ENCODE measurements at places on chromosomes 4 and X.
A peak's percentile ranks its signal among the peaks of the same experiment; 100 is the strongest.

GRCh38 chrX:24668111-24668510 lies 21.0 kb upstream of the PCYT1B start:
- no peak for DNase-seq

GRCh38 chr4:38924353-38924752 lies 56.7 kb downstream of the FAM114A1 start:
- no peak for DNase-seq

DNA sequence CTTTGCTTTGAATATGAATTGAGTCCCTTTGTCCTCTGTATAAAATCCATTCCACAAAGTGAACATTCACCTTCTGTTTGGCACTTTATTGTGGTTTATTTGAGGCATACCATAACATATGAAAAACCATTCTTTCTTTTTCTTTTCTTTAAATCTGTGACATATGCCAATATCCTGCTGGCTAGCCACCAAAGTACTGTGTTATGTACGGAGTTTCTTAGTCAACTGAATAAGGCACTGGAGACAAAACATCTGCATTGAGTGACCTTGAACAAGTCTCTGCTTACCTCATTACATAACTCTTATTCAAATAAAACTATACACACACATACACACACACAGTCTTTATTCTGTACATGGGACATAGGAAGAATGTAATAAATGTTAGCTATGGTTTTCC lies 872.8 kb downstream of the C4orf33 start:
- DNase-seq = no peak

DNA sequence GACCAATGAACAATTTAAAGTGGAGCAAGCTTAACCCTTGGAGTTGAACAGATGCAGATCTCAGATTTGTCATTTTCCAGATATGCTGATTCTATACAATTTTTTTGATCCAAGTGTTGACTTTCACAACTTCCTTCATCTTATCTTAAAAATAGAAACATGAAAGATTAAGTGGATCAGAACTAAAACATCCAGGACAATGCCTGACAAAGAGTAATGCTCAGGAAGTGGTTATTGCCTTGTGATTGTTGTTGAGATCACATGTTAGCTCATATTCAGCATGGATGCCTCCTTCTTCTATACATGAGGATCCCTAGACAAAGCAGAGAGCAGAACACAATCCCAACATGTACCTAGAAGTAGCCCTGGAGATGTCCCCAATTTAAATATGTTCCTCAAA lies 160.9 kb downstream of the PPARGC1A start:
- DNase-seq = no peak

GRCh38 chrX:150455215-150455608 lies 92.1 kb downstream of the MAMLD1 start:
- DNase-seq = no peak

DNA sequence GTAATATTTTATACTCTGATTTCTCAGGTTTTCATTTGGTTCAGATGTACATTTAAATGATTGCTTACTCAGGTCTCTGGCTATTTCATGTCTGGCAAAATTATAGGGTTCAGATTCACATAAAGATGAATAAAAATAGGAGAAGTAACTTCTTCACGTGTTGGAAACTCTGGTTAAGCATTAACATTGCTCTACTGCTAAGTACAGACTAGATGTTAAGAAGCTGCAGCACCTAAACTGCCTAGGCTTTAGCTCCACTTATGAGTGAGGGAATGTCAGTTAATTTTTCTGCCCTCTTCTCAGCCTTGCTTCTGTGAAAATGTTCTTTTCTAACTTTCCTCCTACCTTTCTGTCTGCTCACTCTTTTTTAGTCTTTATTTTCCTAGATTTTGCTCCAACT lies 361.2 kb downstream of the ARAP2 start:
- DNase-seq = no peak

DNA sequence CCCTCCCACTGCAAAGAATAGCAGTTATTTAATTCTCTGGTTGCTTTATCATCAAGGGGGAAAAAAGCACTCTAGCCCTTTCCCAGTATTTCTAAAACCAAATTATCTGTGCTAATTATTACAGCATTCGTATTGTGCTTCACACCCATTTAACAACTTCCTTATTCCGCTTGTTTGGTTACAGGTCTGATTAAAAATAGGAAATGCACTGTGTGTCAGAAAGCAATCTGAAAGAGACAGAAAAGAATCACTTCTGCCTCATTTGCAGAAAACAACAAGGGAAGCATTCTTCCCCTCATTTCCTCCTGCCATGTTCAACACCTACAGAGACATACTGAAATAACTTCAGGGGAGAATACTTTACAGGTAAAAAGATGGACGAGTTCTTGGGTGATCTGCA lies 114.9 kb upstream of the MAP3K15 start:
- no peak for DNase-seq

DNA sequence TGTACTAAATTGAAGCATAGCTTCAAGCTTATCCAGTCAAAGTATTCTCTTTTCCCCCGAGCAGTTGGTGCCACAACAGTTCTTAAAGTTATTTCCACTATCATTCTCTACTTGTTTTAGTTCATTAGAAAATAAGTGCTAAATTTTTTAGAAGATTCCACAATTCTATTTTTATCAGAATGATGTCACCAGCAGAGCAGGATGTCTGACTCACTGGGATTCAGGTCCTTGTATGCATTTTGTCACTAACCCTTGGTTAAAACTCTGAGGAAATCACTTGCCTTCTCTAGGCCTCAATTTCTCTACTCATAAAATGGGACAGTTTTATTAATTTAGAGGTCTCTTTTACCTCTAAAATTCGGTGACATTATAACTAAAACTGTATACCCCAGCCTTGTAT lies 3.4 kb downstream of the DDX53 start:
- DNase-seq = no peak

GRCh38 chrX:20829665-20830491 lies 544.3 kb upstream of the CNKSR2 start:
- no peak for DNase-seq

DNA sequence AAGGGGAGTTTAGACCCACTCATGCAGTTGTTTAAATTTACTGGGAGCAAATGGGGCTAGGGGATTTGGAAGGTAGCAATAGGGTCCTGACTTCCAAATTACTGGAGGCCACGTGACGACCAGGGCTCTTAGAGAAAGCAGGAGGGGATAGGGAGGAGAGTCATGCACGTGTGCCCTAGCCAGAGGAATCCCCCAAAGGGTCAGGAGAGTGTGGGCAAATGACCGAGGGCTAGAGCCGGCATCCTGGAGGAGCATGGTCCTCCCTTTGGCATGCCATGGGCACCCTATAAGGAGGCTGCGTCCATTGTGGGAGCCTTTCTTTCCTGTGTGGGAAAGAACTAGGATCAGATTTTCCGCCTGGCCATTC lies 25.5 kb upstream of the GPC4 start:
- no peak for DNase-seq

DNA sequence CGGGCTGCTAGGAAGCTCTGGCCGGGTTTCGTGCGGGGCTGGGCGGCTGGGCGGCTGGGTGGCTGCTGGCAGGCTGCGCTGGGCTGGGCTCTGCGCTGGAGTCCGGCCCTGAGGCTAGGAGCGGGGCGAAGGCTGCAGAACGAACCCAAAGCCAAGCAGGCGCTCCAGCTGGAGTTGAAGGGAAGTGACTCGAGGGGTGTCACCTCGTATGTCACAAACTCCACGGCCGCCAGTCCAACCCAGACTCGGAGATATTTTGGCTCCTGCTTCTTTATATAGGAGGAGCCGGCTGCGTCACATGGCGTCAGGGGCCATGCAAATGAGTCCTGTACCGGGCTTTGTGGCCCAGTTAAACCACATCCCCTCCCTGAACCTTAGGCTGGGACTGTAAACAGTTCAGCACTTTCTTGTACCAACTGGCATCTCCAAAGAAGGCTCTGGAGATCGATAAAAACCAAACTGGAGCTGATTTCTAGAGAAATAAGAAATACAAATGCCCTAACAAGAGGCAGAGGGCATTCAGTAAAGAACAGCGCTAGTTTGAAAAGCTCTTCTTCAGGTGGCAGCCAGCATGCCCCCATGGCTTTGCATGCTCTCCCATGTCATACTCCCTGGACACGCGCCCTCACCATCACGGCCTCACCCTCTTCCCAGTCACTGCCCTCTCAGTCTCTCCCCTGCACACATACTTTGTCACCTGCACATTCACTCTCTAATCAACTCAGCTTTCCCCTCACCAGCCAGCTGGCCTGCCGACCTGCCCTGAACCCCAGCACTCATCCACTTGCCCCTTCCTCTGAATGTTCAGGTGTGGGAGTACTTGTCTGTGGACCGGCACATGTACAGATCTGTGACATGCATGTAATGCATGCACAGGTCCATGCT lies 58.5 kb downstream of the TSC22D3 start:
- peak; percentile 39 for DNase-seq

DNA sequence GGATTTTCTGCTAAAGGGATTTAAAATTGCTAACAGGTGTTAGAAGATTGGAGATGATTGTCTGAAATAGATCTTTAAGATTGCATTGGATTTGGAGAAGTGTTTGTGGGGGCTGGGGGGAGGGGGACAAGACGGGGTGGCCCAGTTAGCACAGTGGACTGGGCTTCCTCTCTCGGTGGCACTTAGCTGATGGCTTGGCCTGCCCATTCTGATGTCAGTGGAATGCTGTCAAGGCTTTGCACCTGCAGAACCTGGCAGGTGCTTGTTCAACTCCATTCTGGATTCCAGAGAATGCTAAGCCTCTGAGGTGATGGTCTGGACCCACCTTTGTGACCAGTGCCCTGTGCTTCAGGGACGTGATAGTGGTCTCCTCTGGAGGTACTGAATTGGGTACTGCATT lies 43.7 kb downstream of the ADD1 start:
- DNase-seq = no peak

GRCh38 chr4:170990989-170991589 lies 822.1 kb upstream of the GALNTL6 start:
- no peak for DNase-seq

DNA sequence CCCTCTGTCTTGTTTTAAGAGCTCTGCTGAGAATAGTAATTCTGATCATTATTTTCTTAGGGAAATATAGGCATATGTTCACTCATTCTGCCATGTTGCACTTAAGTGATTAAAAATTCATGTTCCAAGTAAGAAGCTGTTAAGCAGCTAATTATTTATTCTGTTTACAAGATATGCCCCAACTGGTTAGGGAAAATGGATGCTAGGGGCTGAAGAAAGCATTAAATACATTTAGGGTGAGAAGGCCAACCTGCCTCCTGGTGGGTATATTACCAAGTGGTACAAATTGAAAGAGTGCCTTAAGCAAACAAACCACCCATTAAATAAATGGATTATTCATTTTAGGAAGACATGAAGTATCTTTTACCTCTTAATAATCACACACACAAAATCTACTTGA lies 392.6 kb upstream of the EPHA5 start:
- DNase-seq = no peak

DNA sequence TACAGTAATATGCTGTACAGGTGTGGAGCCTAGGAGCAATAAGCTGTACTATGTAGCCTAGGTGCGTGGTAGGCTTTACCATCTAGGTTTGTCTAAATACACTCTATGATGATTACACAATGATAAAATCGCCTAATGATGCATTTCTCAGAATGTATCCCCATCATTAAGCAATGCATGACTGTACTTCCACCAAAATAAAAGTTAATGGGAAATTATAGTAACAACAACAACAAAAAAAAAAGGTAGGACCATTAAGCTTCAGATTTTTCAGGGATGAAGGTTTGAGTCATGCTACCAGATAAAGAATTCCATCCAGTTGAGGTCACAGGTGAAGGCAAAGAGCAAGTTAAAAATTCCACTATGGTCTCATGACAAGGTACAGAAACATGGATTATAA lies 68.2 kb downstream of the MAGEA10 start:
- DNase-seq = no peak

DNA sequence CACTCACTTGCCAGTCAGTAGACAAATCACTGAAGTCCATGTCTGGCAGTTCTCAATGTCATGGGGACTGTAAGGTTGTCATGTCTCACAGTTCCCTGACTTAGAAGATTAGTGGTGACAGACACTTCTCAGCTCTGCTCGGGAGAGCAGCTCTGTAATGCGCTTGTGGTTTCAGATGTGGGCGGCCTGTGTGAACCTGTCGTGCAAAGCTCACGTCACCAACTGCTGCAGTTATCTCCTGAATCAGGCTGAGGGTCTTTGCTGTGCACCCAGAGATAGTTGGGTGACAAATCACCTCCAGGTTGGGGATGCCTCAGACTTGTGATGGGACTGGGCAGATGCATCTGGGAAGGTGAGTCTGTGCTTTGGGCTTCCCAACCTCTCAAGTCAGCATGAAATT lies at the start of gene IL9R:
Gene IL9R (plus strand): TSS at position 261 of the 400 bp plus-strand sequence. CDS start 64 bp downstream, at position 325.
- DNase-seq = no peak

DNA sequence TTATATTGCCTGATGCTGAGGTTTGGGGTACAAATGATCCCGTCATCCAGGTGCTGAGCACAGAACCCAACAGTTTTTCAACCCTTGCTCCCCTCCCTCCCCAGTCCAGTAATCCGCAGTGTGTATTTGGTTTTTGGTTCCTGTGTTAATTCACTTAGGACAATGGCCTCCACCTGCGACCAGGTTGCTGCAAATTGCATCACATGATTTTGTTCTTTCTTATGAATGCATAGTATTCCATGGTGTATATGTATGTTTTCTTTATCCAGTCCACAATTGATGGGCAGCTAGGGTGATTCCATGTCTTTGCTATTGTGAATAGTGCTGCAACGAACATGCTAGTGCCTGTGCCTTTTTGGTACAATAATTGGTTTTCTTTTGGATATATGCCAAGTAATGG lies 25.4 kb downstream of the GABRQ start:
- DNase-seq = no peak

- DNase-seq = no peak
Observed at GRCh38 chrX:127129510-127129909, 310.0 kb downstream of the PRR32 start.

- no peak for DNase-seq
Observed at GRCh38 chrX:69386681-69387080, 117.4 kb upstream of the NALF2 start.

DNA sequence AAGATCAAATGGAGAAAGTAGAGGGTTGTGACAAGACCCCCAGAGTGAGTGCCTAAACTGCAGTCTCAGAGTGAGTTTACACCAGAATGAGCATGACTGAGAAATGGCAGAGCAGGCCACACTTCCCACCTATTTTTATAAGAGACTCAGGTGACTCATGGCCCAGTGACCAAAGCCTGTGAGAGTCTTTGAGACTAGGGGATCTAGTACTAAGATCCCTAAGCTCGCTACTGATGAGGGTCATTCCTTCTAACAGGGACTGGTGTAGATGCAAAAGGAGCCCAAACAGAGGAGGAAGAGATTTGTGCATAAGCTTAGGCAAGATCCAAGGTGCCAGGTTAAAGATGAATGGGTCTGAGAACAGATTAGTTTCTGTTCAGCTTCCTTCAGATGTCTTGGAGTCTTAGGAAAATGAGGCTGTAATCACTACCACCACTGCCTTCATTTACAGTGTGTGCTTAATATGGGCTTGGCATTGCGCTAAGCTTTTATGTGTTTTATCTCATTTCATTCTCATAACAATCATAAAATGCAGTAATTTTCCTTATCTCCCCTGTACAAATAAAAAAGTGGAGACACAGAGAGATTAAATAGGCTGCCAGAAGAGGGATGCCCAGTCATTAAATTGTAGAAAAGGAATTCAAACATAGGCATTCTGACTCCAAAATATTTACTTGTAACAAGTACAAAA lies 62.8 kb downstream of the RWDD4 start:
- no peak for DNase-seq

GRCh38 chr4:23945451-23946017 lies 55.7 kb upstream of the PPARGC1A start:
- DNase-seq = no peak

GRCh38 chrX:74291577-74291963 lies 12.4 kb upstream of the ZCCHC13 start:
- no peak for DNase-seq

All from GM12891 (cell line).